ENCODE measurements at places on chromosomes 11 and 22.

- DNase-seq: no peak
Measured at GRCh38 chr11:512761-513595, 5.9 kb upstream of the RNH1 start.

DNA sequence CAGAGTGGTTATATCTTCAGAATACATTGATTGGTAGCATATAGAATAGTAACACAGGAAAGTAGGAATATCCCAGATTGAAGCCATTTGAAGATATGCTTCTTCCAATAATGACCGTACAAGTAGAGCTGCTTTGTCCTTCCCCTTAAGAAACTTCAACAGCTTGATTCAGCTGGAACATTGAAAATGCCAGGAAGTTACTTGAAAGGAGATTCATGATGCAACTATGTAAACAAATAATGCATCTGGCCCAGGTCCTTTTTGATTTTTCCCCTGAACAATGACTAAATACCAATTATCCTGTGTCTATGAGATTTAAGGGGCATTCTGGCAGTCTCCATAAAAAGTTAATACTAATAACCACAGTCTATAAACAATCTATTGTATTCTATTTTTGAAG, 3.0 kb downstream of the DKK3 start:
- DNase-seq: no peak

GRCh38 chr11:19816040-19816439, 103.4 kb downstream of the NAV2 start:
- DNase-seq: no peak

- no peak for DNase-seq
Measured at GRCh38 chr11:70876685-70877084, 375.7 kb downstream of the SHANK2 start.

GRCh38 chr22:38828616-38829205, 15.1 kb downstream of the NPTXR start:
- DNase-seq: no peak

DNA sequence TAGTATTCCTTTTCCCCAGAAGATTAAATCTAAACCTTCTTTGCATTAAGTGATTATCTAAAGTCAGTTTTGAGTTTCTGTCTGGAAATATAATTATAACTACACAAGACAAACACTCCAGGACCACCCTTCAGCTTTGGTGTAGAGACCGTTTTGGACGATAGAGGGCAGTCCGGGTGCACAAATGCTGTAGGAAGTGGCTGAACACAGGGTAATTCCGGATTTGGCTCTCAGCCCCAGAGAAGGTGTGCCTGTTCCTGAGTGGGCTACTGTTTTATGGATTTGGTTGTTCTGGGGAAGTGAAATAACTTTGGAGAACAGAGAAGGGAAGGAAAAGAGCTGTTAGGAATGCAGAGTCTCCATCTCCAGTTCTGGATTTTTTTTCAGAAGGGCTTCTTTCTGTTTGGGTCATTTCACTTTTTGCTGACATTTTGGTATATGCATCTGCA, 14.8 kb downstream of the EXT2 start:
- DNase-seq: peak; percentile 59

GRCh38 chr11:119989159-119989821, 148.6 kb downstream of the TRIM29 start:
- DNase-seq: no peak

- DNase-seq: no peak
Measured at GRCh38 chr11:81070948-81071347, 1630.1 kb upstream of the TENM4 start.

DNA sequence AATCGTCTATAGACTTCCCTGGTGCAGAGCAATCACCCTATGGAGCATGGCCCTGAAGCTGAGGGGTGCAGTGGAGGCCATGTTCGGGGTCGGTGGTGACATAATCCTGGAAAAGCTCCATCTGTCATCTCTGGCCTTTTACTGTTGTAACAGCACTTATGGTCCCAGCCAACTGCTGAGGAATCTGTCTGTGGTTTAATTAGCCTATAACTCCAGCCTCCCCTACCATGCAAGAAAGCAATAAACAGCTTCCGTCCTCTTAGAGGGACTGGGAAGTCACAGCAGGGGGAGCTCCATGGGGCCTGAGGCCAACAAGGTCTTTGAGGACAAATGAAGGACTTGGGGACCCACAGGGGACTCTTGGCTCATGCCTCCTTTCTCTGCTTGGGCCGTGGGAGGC, 159.1 kb upstream of the NECTIN1 start:
- DNase-seq: no peak

DNA sequence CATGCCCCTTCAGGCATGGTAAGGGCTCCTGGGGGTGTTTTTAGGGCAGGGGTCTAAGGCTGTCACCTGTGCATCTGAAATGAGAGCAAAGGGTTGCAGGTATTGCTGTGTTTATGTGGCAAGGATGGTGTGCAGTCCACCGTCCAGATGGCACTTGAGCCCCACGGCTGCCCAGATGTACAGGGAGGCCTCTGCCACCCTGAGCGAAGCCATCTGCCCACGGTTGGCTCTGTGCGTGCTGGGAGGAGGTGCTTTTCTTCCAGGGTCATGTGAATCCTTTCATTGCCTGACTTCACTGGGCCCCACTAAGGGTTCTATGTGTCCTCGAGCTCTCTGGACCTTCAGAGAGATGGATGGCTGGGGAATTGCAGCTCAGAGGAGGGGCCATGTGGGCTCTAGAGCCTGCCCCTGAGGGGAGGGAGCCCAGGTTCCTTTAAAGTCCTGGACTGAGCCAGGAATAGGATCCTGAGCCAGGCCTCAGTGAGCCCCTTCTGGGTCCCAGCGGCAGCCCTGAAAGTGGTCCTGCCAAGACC, 89.9 kb downstream of the CTTN start:
- no peak for DNase-seq

DNA sequence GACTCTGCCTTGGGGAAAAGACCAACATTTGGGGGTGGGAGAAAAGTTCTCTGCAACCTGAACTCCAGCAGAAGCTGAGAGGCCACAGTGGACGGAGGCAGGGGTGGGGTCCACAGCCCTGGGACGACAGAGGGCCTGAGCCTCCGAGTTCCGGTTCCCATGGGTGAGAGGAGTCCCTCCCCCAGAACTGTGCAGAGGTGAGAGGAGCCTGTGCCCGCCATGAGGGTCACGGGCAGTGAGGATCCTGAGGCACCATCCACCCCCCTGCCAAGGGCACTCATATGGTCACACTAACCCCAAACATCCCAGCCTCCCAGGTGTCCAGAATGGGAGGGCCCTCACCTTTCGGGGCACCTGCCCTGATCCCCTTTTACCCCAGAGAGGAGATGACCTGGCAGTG, 30.5 kb downstream of the KIAA0930 start:
- DNase-seq: no peak

DNA sequence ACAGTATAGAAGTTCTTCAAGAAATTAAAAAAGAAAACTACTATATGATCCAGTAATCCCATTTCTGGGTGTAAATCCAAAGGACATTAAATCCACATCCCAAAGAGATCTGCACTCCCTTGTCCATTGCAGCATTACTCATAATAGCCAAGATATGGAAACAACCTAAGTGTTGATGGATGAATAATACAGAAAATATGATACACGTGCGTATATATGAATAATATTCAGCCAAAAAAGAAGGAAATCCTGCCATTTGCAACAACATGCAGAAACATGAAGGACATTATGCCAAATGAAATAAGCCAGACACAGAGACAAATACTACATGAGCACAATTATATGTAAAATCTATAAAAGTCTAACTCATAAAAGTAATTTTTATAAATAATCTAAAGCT, 306.3 kb upstream of the ANO3 start:
- no peak for DNase-seq

All from activated CD8-positive, alpha-beta memory T cell treated with anti-CD3 and anti-CD28 coated beads, Interleukin-2, amount 50 U/mL, for 4 hours (primary cell).